ENCODE measurements at places on chromosomes 2 and 18.
A peak's percentile ranks its signal among the peaks of the same experiment; 100 is the strongest.

DNA sequence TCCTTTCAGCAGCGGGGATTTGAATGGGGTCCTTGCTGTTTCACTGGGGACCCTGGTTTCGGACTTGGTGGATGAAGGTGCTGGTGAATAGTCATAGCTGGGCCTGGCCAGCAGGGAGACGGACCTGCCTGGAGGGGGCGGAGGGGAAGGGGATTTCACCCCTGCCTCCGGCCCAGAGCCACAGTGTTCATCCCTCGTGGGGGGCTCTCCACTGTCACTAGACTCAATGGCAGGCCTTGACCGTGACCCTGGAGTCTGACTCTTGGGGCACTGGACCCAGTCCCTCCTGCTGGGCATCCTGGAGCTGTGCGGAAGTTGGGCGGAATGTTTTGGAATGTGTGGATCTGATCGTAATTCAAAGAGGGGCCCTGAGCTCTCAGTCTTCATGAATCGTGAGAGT is 113.9 kb upstream of the LYPD1 start:
- no peak for DNase-seq

DNA sequence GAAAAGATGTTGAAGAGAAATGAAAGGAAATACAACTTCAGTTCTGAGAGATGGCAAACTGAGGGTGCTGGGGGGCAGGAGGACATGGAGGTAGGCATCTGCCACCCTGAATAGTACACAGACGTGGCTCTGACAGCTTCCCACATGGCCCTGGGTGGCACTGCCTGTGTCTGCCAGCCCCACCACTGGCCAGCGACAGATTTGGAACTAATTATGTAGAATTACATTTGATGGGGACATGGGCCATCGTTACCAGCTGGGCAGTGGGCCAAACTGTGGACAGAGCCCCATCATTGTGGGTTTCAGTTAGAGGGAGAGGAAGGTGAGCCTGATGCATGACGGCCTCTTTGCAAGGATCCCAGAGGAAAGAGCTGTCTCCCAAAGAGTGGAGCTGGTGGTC is 216.0 kb upstream of the HAAO start:
- DNase-seq: no peak

DNA sequence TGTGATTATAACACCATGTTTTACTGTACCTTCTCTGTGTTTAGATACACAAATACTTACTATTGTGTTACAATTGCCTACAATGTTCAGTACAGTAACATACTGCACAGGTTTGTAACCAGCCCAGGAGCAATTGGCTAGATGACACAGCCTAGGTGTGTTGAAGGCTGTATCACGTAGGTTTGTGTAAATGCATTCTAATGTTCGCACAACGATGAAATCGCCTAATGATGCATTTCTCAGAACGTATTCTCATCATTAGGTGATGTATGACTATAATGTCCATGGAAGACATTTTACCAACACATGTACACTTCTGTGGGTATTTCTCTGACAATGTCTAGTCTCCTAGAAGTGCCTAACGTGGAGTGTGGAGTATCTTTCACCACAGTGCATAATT is 165.9 kb upstream of the KLF7 start:
- no peak for DNase-seq

DNA sequence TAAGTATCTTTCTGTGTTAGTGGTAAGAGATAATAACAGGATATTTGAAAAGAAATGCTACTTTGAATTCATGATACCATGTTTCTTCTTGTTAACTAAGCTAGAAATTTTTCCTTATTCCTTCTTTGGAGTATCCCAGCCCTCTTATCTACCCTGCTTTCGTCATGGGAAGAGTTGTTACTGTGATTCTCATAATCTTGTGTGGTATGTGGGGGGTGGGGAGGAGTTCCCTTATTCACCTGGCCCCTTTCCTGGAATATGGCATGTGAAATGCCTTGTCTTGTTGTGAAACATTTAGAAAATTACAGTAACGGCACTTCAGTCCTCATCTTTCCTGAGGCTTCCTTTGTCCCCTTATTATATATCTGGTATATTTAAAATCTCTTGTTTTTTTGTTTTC is 129.9 kb downstream of the NCOA1 start:
- no peak for DNase-seq

- DNase-seq: no peak
These were observed 20.1 kb downstream of the GPR55 start for GRCh38 chr2:230904856-230905447.

DNA sequence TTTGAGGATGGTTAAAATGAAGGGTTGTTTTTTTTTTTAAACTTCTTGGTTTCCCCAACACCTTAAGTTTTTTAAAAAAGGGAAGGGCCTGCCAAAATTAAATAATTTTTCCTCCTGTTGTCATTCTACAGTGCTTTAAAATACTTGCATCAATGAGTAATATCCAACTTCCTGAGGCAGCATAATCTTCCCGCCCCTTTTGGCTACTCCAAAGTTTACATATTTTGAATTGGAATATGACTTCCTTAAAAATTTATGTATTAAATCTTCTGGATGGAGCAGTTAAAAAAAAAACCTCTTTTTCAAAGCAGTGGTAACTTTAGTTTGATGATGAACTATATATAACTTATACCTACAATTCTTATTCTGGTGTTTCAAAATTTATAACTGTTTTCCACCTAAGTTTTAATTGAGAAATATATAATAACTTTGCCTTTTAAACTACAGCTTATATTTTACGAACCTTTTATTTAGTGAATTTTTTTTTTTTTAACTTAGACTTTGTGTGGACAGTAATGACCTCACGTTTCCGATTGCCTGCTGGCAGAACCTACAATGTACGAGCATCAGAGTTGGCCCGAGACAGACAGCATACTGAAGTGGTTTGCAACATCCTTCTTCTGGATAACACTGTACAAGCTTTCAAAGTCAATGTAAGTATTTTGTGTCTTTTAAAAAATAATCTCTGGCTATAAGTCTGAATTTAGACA is 49.8 kb downstream of the PTPN4 start:
- DNase-seq: peak; percentile 50

DNA sequence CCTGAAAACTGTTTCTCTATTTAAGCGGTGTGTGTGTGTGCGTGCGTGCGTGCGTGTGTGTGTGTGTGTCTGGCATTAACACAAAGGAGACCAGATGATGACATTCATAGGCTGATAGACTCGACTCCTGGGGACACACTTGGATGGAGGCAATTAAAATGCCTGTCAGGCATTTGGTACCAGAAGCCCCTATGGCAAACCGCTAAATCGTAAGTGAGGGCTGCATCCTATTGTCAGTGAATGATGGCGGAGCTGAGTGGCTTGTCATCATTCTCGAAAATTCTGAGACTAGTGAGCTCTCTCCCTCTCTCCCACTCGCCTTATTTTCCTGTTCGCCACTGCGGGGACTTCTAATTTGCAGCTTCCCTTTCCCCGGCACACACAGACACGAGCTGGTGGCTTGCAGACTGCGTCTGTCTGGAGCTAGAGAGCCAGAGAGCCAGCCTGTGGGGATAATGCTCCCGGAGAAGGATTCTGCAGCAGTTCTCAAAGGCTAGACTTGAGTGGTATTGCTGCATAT is 155.4 kb downstream of the MAP2 start:
- DNase-seq: peak; percentile 17

GRCh38 chr2:15762449-15762848 is 170.8 kb downstream of the DDX1 start:
- DNase-seq: no peak

GRCh38 chr2:220981926-220982325 is 590.2 kb downstream of the EPHA4 start:
- no peak for DNase-seq

DNA sequence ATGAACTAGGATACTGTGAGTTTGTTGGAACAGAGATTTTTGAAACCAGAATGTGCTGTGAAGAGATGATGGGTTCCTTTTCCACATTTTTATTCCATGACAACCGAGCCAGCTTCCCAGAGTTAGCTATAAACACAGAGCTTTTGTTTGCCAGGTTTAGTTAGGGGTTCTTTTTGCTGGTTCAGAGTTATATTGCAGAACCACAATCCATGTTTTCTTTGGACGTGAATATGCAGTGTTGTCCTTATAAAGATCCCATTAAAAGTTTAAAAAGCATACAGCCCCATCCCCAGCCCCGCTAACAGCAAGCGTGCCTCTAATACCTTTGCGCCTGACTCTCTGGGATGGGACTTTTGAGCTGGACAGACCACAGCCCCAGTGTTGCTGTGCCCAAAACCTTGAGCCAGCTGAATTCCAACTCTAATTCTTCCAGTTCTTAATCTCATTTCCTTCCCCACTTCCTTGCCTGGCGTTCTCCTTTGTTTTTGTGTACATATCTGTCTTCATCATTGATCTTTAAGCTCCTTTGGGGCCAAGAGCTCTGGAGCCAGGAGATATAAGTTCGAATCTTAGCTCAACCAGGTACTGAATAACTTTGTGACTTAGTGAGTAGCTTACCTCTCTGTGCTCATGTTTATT is 72.3 kb downstream of the SPATS2L start:
- peak; percentile 47 for DNase-seq

- no peak for DNase-seq
These were observed 96.7 kb upstream of the RPE start for GRCh38 chr2:209905691-209906090.

- DNase-seq: no peak
These were observed 120.7 kb downstream of the NCK2 start for GRCh38 chr2:105865222-105865913.

GRCh38 chr18:65568866-65569265 is 181.9 kb upstream of the CDH7 start:
- no peak for DNase-seq

DNA sequence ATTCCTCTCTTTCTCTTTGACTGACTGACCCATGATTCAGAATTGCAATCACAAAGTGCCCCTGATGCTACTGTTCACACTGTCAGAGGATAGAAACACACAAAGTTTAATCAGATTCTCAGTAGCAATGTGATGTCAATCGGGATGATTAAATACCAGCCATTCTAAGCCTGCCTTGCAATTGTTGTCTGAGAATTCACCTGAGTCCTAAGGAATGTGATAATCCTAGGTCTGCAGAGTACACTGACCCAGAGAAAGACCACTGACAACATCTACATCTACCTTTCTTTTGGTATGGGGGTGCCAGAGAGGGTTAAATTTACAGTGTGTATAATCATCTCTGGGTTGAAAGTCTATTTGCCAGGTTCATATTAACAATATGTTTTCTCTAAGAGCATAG is 883.3 kb downstream of the NRXN1 start:
- DNase-seq: no peak

DNA sequence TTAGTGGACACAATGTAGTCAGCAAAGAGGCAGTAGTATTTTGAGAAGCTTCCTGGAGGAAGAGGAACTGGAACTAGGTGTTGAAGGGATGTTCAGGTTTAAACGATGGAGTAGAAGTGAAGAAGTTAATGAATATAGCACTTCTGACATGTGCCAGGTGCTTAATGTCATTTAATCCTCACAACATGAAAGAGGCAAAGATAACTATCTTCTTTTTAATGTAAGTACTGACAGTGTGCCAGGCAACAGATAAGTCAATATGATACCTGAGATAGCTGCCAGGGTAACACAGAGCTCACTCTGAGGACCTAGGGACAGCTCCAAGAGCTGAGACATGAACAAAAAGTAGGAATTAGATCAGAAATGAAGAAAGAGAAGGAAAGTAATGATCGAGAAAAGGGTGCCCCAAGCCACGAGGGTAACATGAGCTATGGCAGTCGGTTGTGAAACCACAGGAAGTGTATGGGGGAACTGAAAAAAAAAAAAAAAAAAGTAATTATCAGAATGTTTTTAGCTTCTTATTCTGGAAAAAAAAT is 140.7 kb downstream of the RNF144A start:
- DNase-seq: no peak

DNA sequence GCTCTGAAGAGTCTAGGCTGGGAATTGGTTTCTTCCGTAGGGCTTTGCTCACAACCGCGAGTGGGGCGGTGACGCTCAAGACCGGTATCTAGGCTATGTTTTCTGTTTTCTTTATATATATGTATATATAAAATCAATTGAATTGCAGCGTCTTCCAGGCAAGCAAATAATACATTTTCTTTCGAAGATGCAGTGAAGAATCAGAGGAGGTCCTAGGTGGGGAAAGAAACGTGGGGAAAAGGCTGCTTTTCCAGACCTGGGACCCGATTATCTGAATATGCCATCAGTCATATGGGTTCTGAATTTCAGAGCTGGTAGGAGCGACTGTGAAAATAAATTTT is 714 bp upstream of the SCN9A start:
- no peak for DNase-seq

DNA sequence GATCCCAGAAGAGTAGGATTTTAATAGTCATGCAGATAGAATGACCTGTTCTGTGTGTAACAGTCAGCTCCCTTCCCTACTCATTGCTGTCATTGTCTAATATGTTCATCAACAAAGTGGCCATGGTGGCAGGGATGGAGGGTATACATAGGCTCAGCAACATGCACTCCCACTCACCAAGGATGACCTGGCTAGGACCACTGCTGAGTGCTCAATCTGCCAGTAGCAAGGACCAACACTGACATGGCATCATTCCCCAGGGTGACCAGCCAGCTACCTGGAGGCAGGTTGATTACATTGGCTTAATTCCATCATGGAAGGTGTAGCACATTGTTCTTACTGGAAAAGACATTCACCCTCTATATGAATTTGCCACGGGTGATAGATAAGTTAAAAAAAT is 401.7 kb upstream of the CELF4 start:
- no peak for DNase-seq

GRCh38 chr2:233535271-233535670 is 31.3 kb downstream of the USP40 start:
- no peak for DNase-seq

DNA sequence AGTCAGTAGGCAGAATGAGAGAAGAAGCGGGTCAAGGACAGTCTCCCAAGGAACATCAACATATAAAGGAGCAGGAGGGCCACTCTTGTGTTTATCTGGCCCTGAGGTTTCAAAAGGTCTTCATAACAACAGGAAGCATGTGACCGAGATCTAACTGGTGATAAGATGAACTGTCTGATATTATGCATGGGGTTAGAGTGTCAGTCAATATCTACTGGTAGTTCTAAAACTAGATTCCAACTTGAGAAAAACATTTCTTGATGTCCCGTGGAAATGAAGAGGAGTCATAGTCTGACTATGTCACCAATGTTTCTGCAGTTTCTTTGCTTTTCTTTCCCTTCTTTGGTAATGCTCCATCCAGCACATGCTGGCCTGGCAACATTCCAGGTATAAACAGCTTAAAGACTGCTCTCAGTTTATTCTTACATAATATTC is 77.5 kb upstream of the ITPRID2 start:
- peak; percentile 16 for DNase-seq

DNA sequence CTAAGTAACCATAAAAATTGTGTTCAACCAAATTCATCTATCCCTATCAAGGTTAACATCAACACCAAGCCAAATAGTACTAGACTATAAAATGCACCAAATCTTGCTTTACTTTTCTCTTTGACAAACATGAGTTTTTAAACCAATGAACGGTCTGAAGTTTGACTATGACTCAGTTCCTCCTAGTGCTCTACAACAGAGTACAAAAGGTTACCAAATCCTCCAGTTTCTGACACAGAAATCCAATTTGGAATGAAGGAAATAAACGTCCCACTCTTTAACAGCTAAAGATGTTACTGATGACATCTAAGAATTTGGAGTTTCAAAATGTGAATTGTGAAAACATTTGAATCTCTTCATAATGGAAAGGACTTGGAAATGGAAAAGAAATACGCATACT is 11.8 kb upstream of the ACVR1 start:
- DNase-seq: no peak

GRCh38 chr2:14565666-14566065 is 66.9 kb upstream of the LRATD1 start:
- DNase-seq: no peak

All from AG08396 (cell line).